Activated T-cell treated with anti-CD3 and anti-CD28 coated beads, Interleukin-2, amount 50 U/mL, for 72 hours (primary cell): ENCODE measurements at places on chromosomes 5 and 9. TPM values are rescaled to one million over a fixed set of nuclear protein-coding genes. Genes with fewer than 3 reads are reported as not detected.

DNA sequence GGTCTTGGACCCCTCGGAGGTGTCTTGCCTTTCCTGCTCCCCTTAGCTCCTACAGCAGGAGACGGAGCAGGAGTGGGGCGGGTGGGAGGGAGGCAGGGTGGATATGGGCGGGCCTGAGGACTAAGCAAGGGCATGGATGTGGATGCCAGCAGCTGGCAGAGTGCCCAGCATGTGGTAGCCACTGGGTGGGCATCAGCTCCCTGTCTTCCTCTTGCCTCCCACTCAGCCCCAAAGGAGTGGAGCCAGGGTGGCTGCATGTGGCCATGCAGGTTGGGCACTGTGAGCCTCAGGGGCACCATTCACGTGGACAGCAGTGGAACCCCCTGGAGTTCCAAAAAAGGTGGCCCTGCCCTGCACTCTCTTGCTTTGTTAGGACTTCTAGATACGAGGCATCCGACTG is 90.1 kb upstream of the TBCA start:
- H3K4me3 ChIP-seq: no peak overlapping the region
- peaks cover 7% of the 10 kb centered on the region for H3K27me3 ChIP-seq
- no peak for DNase-seq
- no peaks in the 10 kb centered on the region for H3K36me3 ChIP-seq

- no peak for DNase-seq
- H3K4me1 ChIP-seq: no peaks in the 10 kb centered on the region
- no peaks in the 10 kb centered on the region for H3K27me3 ChIP-seq
- no peak overlapping the region for H3K27ac ChIP-seq
- H3K36me3 ChIP-seq: no peaks in the 10 kb centered on the region
Measured at GRCh38 chr5:120314191-120314590, 149.9 kb upstream of the PRR16 start.

- no peaks in the 10 kb centered on the region for H3K27me3 ChIP-seq
- H3K4me3 ChIP-seq: no peak overlapping the region
- no peak for DNase-seq
- H3K36me3 ChIP-seq: no peaks in the 10 kb centered on the region
- H3K4me1 ChIP-seq: no peaks in the 10 kb centered on the region
Measured at GRCh38 chr5:117893211-117893610, 1095.1 kb downstream of the DTWD2 start.

- no peak for DNase-seq
- H3K36me3 ChIP-seq: peaks cover 6% of the 10 kb centered on the region
- H3K27me3 ChIP-seq: peaks cover 60% of the 10 kb centered on the region
- H3K27ac ChIP-seq: no peak overlapping the region
- no peak overlapping the region for H3K4me3 ChIP-seq
Measured at GRCh38 chr9:96222132-96222531, 79.8 kb downstream of the HSD17B3 start.

- no peak overlapping the region for H3K27ac ChIP-seq
- H3K4me3 ChIP-seq: no peak overlapping the region
- H3K4me1 ChIP-seq: peaks cover 12% of the 10 kb centered on the region
- peaks cover 13% of the 10 kb centered on the region for H3K36me3 ChIP-seq
Measured at GRCh38 chr9:130078547-130078946, 24.8 kb downstream of the GPR107 start.

DNA sequence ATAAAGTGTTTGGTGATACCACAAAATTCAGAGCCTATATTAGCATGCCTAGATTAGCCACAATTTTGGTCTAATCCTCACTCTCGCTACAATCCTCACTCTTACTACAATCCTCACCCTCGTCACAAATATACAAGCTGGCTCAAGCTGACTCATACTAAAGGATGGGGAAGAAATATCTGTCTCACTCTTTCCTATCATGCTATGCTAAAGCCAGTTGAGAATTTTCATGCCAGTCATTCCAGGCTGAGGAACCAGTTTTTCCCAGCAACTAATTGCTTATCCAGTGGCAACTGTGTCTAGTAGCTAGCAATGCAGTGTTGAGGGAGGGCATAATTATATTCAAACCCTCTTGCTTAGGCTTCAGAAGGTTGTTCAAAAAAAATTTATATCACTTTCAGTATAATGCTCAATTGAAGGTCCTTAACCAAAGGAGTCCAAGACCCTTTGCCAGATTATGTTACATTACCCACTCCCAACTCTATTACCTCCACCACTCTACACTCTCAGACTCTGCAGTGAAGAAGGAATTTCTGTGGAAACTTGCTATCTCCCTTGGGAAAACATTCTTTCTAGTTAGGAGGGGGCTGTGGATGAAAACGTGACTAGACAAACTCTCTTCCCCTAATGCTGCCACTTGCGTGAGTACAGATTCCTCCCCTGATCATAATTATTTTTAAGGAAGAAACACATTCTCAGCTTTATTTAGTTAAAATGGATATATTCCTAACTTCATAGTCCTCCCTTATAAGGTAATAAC is 810.3 kb upstream of the ACO1 start:
- peaks cover 4% of the 10 kb centered on the region for H3K36me3 ChIP-seq
- no peaks in the 10 kb centered on the region for H3K4me1 ChIP-seq
- no peak overlapping the region for H3K27ac ChIP-seq
- no peak for DNase-seq

- H3K27ac ChIP-seq: no peak overlapping the region
- H3K4me3 ChIP-seq: no peak overlapping the region
- no peaks in the 10 kb centered on the region for H3K27me3 ChIP-seq
- H3K36me3 ChIP-seq: no peaks in the 10 kb centered on the region
Measured at GRCh38 chr5:149849966-149850910, 94.4 kb downstream of the PDE6A start.

DNA sequence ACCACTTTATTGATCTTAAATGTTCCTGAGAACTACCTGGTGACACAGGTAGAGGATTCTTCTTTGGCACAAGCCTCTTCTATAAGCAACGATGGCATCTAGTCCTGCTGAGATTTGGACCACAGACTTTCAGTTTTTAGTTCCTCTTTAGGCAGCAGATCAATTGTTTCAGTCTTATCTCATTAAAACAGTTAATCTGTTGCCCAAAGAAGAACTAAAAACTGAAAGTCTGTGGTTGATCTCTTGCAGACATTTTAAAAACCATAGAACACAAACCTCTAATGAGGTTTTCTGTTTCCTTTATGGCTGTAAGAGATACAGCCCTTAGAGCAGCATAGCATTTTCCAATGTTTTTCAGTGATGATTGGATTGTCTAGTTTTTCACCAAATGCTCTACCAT is 480.9 kb downstream of the MTRR start:
- H3K27ac ChIP-seq: no peak overlapping the region
- no peak overlapping the region for H3K4me3 ChIP-seq
- no peaks in the 10 kb centered on the region for H3K4me1 ChIP-seq
- H3K36me3 ChIP-seq: no peaks in the 10 kb centered on the region

- no peak for DNase-seq
- H3K4me3 ChIP-seq: peak overlapping the region; percentile 7
Measured at GRCh38 chr5:56167519-56167918, 65.6 kb downstream of the ANKRD55 start.

GRCh38 chr9:4171971-4172370 is 127.9 kb downstream of the GLIS3 start:
- H3K4me3 ChIP-seq: no peak overlapping the region
- H3K4me1 ChIP-seq: no peaks in the 10 kb centered on the region
- no peaks in the 10 kb centered on the region for H3K36me3 ChIP-seq
- H3K27ac ChIP-seq: no peak overlapping the region
- no peak for DNase-seq

DNA sequence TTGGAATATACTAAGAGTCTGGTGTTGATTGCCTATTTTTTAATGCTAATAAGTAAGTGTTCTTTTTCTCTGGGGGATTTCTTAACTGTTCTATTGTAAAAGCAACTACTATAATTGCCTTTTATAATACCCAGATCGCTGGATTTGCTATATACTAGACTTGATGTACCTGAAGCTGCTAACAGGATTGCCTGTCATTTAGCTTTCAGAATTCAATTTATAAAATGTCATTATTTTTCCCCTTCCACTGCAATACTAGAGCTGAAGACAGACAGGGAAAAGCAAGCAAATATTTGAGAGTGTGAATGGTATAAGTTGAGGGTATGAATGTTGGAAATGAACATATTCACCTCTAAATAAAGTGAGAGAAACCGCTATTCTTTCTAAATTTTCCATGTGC is 115.5 kb downstream of the SH3GL2 start:
- H3K4me3 ChIP-seq: no peak overlapping the region
- no peaks in the 10 kb centered on the region for H3K4me1 ChIP-seq
- no peaks in the 10 kb centered on the region for H3K36me3 ChIP-seq
- no peaks in the 10 kb centered on the region for H3K27me3 ChIP-seq

DNA sequence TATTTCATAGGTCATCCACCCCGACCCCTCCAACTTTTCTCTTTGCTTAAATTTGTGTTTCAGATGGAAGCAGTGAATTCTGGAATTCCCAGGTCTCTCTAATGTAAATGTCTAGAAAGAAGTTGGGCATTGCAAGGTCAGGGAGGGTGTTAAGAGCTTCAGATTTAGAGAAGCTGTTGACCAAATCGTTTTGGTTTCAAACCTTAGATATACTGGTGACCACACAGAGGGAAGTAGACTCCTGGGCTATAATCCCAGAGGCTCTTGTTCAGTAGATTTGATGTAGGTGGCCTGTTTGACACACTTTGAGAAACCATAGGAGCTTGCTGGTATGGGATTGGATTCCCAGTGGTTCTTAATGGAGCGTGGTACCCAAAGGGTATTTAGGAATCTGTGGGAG is 137.3 kb upstream of the KLF9 start:
- DNase-seq: no peak
- H3K36me3 ChIP-seq: no peaks in the 10 kb centered on the region
- no peaks in the 10 kb centered on the region for H3K27me3 ChIP-seq
- H3K4me1 ChIP-seq: peaks cover 25% of the 10 kb centered on the region

DNA sequence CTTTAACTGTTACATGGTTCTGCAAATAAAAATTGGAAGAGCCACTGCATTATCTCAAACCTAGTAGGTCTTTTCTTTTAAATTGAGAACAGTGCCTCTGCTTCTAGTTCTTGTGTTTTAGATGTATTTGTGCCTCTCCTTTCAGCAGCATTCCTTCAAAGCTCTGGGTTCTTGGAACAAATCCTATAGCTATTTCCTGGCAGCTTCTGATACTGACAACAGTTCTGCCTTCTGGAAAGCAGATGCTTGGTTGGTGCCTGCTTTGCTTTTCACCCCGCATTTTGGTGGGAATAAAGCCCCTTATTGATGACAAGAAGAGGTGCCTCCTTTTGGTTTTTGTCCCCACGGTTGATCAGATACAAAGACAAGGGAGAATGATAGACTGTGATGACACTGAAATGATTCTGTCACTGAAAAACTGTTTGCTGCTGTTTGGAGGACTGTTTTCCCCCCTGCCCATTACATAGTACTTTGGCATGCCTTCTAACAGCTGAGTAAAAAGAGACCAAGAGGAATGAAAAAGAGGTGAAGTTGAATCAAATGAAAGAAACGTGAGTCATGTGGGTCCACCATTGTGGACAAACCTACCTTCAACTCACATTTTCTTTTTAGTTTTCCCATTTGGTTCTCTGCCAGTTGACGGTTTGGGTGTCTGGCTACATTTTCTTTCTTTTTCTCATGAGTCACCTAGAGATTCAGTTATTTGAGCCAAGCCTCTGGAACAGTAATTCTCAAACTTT is 5.6 kb downstream of the PTCD2 start:
- H3K4me1 ChIP-seq: peaks cover 17% of the 10 kb centered on the region
- H3K36me3 ChIP-seq: peaks cover 19% of the 10 kb centered on the region
- no peaks in the 10 kb centered on the region for H3K27me3 ChIP-seq
- peak overlapping the region; percentile 38 for H3K27ac ChIP-seq

DNA sequence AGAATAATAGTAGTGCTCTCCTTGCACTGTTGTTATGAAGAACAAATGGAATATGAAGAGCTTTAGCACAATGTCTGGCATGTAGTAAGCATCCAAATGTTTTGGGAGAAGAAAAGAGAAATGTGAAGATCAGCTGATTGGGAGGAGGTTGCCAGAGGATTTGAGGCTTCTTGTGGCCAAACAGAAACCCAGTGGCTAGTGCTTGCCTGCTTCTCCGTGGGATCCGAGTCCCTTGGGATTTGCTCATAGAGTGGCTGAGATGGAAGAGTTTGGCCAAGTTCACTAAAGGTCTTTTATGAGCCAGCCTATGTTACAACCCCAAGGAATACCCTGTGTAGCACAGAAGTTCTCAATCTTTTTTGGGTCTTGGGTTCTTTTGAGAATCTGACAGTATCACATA is 86.0 kb downstream of the ANGPTL2 start:
- peaks cover 2% of the 10 kb centered on the region for H3K27me3 ChIP-seq
- H3K4me3 ChIP-seq: no peak overlapping the region
- H3K4me1 ChIP-seq: no peaks in the 10 kb centered on the region
- no peak for DNase-seq
- no peaks in the 10 kb centered on the region for H3K36me3 ChIP-seq
- no peak overlapping the region for H3K27ac ChIP-seq

Gene ITGA2
- 1.7 TPM for total RNA-seq

Gene DMGDH
- 19.2 TPM for total RNA-seq

Gene JAKMIP2
- 1.2 TPM for total RNA-seq

Gene FBP2
- not detected for total RNA-seq

Gene UGT3A1
- not detected for total RNA-seq

Gene HSPA4
- 213 TPM for total RNA-seq

Gene IFNK
- not detected for total RNA-seq

Gene CNTNAP3
- not detected for total RNA-seq
